ENCODE measurements at places on chromosomes 2 and 18.

GRCh38 chr2:240133401-240133800 is 2.7 kb downstream of the COPS9 start:
- DNase-seq: no peak

GRCh38 chr2:31729442-31730092 is 148.8 kb upstream of the SRD5A2 start:
- DNase-seq: peak; percentile 46

DNA sequence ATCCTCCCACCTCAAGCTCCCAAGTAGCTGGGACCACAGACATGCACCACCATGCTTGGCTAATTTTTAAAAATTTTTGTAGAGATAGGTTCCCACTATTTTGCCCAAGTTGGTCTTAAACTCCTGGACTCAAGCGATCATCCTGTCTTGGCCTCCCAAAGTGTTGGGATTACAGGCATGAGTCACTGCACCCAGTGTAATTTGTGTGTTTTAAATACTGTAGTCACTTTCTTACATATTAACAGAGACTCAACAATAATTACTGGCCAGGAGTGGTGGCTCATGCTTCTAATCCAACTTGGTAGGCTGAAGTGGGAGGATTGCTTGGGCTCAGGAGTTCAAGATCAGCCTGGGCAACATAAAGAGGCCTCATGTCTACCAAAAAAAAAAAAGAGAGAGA is 293.0 kb downstream of the RDH14 start:
- no peak for DNase-seq

DNA sequence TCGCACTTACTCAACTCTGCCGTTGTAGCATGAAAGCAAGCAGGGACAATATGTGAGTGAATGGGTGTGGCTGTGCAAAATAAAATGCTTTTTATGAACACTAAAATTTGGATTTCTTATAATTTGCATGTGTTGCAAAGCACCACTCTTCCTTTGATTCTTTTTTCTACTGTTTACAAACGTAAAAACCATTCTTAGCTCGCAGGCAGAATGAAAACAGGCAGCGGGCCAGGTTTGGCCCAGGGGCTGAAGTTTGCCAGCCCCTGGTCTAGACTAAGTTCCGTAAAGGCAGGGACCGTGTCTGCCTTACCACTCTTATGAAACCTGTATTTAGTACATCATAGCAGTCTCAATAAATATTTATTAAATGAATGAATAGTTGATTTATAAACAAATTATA is 83.7 kb upstream of the SPATS2L start:
- DNase-seq: no peak

DNA sequence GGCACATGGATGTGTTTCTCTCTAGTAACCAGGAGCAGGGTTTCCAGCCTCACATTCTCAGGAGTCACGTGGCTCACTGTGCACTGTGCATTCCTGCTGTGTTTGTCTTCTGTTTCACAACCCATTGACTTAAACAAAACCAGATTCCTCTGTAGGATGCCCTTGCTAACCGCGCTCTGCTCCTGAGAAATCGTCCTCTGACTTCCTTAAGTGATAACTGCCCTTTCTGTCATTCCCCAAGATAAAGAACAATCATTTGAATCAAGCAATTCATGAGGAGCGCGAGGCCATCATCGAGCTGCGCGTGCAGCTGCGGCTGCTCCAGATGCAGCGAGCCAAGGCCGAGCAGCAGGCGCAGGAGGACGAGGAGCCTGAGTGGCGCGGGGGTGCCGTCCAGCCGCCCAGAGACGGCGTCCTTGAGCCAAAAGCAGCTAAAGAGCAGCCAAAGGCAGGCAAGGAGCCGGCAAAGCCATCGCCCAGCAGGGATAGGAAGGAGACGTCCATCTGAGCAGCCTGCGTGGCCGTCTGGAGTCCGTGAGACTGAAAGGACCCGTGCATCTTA is 60.2 kb downstream of the RALBP1 start:
- DNase-seq: peak; percentile 93

GRCh38 chr2:105951384-105951694 is 206.6 kb downstream of the NCK2 start:
- no peak for DNase-seq

DNA sequence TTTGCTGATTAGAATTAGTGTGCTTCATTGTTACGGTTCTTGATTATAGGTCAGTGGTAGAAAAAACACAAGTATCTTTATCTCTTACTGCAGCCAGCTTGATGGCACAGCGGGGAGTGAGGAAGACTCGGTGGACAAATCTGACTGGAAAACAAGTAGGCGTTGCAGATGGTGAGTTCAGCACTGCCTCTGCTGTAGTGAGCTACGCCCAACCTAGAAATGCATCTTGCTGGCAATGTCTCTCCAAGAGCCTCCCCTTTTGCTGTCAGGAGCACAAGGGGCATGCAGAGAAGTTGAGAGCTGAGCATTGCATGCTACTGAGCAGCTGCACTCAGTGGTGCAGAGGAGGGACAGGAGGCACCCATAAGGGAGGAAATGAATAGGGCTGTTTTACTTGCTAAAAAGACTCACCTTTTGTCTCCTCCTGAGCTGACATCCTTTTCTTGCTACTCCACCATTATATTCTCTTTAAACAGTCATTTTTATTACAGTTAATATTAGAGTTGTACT is 977.3 kb upstream of the ACVR2A start:
- DNase-seq: no peak

DNA sequence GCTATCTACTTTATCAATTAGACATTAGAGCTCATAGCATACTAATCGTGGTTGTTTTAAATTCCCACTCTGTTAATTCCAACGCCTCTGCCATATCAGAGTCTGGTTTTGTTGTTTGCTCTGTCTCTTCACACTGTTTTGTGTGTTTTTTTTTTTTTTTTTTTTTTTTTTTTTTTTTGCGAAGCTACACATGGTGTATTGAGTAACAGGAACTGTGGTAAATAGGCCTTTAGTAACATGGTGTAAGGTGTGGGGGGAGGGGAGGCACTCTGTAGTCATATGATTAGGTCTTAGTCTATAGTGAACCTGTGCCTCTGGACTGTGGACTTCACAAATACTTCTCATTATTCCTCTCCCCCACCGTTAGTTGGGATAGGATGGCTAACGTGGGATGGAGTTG is 370.7 kb upstream of the RAB12 start:
- no peak for DNase-seq

- DNase-seq: no peak
Observed at GRCh38 chr18:54945576-54946125, 13.6 kb downstream of the CCDC68 start.

DNA sequence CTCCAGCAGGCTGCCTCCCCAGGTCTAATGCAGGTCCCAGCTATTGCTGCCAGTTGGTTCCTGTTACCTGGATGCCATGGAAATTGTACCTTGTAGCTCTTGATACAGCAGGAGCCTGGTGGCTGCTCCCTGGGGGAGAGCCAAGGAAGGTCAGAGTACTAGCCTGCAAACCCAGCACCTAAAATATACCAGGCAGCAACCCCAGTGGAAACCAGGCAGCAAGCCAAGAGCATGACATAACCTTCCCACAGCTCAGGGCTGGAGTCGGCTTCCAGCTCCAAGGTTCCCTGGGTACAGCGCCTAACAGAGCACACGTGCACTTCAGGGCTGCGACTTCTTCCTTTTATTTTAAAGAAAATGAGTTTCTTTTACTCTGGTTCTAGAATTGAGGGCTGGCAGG is 30.3 kb downstream of the TNP1 start:
- DNase-seq: peak; percentile 45

- no peak for DNase-seq
Observed at GRCh38 chr2:231308219-231308618, 87.3 kb upstream of the B3GNT7 start.

All from EL (cell line).